ENCODE measurements at places on chromosomes 6 and 20.

DNA sequence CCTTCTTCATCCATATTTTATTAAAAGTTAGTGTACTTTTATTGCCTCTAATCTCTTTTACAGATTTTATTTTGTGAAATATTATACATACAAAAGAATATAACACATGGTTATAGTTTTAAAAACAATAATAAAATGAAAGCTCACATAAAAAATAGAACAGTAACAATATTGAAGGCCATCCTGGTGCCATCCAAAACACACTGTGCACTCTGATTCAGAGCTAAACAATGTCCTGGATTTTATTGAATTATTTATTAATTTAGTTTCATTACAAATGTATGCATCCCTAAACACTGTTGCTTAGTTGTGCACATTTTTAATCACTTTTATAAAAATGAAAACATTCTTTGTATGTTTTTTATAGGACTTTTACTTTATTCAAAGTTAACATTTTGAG is 32.9 kb downstream of the RNF217 start:
- DNase-seq: no peak

- no peak for DNase-seq
Observed at GRCh38 chr20:53873230-53873604, 197.2 kb downstream of the BCAS1 start.

DNA sequence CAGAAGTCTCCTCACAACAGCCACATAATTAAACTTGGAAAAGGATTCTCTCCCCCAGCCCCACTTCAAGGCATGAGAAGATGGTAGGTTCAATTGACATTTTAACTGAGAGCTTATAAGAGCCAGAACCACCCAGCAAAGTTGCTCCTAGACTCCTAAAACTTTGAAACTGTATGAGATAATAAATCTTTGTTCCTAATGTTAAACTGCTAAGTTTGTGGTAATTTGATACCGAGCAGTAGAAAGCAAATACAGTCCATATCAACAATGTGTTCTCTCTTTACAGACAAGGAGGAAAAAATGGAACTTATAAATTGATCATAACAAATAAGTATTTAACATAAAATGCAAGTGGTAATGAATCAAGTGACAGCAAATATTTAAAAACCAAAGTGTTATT is 831.8 kb downstream of the MAFB start:
- no peak for DNase-seq

DNA sequence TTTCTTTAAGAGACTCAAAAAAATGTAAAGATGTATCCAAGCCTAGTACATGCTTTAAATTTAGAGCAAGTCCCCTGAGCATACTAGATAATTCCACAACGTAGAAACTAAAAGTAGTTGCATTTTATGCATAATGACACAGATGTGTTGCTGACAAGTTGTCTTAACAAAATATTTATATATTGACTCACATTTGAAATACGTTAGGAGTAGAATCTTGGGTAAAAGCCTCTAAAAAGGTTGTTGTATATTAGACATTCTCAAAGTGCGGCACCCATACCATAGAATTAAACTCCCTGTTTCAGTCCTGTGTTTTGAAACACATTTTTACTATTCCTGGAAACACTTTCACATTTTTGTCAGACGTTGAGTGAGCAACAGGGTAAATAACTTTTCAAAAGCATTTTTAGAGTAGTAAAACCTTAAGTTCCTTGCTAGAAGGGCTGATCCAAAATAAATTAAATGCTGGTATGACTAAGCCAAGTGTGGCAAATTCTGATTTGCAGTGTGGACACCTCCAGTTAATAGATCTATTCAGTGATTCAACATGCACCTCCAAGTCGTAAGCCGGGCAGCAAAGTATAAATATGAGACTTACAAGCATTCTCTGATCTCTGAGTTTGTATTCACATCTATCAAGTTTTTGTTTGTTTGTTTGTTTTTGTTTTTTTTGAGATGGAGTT is 97.5 kb downstream of the GMDS start:
- no peak for DNase-seq

- no peak for DNase-seq
Observed at GRCh38 chr20:41003143-41003935, 25.3 kb upstream of the TOP1 start.

DNA sequence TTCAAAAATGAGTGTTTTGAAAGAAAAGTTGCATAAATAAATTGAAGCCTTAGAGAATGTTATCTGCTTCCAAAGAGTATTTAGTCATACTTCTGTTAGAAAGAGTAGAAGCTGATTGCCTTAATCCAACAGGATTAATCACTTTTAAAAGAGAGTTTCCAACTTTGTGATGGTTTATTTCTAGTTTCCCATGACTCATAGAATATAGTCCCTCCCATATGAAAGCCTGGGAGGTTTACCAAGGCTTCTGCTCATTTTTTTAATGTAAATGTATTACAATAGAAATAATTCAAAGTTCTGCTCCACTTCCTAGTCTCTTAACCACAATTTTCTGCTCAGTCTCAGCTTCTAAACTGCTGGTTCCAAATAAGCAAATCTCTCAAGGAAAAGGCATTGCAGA is 118.0 kb upstream of the IRAK1BP1 start:
- no peak for DNase-seq

GRCh38 chr20:561437-562231 is 18.0 kb upstream of the CSNK2A1 start:
- DNase-seq: peak; percentile 83

- no peak for DNase-seq
Observed at GRCh38 chr6:105642708-105643107, 239.8 kb upstream of the PREP start.

- no peak for DNase-seq
Observed at GRCh38 chr6:36131511-36132245, 1.4 kb downstream of the MAPK13 start.

GRCh38 chr6:87724983-87725811 is 23.2 kb upstream of the AKIRIN2 start:
- DNase-seq: no peak

DNA sequence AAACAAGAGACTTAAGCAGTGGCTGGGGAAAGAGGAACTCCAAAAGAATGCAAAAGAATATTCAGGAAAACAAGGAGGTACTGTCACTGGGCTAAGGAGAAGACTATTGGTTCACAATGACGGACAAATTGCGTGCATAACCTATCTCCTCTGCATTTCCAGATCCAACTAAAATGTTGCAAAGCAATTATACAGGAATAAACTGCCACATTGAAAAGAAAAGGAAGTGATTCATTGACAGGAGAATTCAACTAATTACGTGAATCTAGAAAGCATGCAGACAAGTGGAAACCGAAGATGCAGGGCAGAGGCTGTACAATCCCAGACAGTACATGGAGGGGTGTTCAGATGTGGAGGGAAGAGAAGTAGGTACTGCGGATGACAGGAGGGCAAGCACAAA is 152.8 kb upstream of the RIPOR2 start:
- DNase-seq: no peak

DNA sequence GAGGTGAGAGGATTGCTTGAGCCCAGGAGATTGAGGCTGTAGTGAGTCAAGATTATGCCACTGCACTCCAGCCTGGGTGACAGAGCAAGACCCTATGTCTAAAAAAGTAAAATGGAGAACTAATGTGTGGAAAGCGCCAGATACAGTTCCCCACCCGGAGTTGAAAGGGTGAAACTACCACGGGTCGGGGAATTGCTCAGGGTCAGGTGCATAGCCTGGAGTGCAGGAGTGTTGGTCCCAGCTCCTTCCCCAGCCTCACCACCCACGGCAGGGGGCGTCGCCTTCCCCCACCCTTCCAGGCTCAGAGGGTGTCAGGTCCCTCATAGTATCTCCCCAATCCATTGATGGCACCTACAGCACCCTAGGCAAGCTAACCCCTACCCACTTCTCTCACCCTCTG is 26.1 kb downstream of the C20orf203 start:
- no peak for DNase-seq

DNA sequence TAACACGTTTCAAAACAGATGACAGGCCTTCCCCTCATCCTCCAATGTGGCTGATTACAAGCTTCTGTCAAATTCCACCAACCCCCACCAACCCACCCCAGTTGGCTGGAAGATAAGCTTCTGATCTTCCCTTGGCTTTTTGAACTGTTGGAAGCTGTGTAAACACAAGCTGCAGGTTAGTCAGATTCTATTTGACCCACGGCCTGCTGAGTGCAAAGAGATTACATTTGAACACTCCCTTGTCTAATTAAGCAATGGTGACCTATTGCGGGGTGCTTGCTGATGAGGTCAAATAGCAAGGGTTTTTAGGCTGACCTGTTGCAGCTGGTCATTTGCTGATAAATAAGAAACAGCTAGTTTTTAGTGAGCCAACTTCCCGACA is 379.7 kb downstream of the BMP2 start:
- no peak for DNase-seq

DNA sequence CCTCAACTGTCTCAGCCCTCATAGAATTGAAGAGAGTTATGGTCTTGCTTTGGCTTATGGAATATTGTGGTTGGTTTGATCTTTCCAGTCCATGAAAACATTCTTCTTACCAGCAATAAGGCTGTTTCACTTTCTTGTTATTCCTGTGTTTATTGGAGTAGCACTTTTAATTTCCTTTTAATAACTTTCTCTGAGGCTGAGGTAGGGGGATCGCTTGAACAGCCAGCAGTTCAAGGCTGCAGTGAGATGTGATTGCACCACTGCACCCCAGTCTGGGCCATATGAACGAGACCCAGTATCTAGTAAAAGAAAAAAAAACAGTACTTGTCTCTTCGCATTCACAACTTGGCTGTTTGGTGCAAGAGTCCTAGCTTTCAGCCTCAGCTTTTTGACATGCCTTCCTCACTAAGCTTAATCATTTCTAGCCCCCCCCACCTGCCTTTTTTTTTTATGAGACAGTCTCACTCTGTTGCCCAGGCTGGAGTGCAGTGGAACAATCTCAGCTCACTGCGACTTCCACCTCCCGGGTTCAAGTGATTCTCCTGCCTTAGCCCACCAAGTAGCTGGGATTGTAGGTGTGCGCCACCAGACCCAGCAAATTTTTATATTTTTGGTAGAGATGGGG is 70.5 kb downstream of the NCOA3 start:
- no peak for DNase-seq

DNA sequence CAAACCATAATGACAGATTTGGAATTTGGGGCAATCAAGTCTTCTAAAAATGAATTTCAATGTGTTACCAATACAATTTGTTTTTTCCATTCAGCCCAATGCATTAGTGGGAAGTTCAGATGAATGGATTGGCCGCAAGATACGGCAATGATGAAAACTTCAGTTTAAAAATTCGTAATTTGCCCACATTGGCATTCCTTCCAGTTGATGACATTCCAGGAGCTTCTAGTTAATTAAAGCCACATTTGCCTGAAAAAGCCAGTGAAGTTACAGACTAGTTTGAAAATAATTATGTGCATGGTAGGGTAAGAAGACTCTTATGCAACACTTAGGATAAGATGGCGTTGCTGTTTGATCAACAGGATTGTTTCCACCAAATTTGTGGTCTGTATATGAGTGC is 46.2 kb downstream of the NHLRC1 start:
- no peak for DNase-seq

All from WTC11 (cell line).